ENCODE measurements at places on chromosomes 16 and 17.

- peak; percentile 15 for DNase-seq
Measured at GRCh38 chr17:55264278-55264644, 499 bp upstream of the HLF start.

DNA sequence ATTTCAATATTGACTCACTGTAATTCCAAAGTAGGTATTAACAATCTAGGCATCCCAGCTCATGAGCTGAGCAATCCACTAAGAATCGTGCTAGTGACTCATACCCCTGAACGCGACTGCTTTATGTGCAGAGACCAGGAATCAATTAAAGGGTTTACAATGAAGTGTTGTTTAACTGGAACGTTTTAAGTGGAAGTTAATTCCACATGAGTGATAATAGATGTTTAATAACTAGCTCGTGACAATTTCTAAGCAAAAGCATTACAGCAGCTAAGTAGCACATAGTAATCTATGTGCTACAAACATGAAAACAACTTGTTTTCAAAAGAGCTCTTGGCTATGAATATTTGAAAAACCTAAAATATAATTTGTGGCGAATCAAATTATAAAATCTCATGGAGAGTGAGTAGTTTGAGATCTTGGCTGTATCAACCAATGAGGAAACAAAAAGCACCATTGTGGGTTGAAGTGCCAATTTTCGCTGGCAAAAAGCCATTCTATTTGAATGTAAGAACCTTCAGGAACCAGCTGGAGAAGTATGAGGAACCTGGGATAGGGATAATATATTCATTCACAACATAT, 9.4 kb downstream of the GJC1 start:
- no peak for DNase-seq

GRCh38 chr17:13323990-13324389, 277.7 kb downstream of the HS3ST3A1 start:
- no peak for DNase-seq

DNA sequence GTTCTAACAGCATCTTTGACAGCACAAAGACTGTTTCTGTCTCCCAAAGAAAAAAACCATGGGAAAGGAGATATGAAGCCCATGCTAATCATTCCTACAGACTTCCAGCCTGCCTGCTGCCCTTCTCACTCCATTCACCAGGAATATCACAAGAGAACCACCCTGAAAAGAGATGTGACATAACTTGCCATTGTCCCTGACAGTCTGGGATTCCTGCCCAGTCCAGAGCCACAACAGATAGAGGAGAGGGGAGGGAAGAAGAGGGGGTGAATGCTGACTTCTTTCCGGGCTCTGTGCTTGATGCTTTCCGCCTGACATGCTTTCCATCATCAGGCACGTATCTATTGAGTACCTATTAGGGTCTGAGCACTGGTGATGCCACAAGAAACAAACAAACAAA, 31.6 kb upstream of the ASIC2 start:
- no peak for DNase-seq

DNA sequence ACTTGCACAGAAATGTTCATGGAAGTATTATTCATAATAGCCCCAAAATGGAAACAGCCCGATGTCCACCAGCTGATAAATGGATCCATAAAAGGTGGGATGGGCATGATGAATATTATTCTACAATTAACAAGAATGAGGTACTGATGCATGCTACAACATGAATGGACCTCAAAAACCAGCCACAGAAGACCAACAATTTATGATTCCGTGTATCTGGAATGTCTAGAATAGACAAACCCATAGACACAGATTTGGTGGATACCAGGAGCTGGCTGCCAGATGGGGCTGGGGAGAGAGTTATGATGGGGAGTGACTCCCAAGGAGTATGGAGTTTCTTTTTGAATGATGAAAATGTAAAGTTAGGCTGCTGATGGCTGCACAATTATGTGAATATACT, 10.8 kb upstream of the NAGLU start:
- no peak for DNase-seq

- DNase-seq: no peak
Measured at GRCh38 chr16:61042737-61043136, 993.5 kb downstream of the CDH8 start.

GRCh38 chr17:47246120-47246519, 7.5 kb upstream of the ITGB3 start:
- no peak for DNase-seq

DNA sequence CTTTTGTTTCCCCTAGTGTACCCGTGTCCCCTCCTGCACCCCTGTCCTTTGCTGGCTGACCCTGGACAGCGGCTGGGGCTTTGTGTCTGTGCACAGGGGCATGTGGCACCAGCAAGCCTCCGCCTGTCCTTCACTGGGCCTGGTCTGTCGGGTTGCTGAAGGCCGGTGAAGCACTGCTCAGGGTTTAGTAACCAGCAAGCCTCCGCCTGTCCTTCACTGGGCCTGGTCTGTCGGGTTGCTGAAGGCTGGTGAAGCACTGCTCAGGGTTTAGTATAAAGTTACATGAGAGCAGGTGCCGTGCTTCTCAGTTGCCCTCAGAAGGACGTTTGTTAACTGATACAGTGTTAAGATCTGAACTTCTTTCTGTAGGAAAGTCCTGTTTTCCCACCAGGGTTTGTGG, 33.8 kb downstream of the DEF8 start:
- DNase-seq: no peak

- peak; percentile 65 for DNase-seq
Measured at GRCh38 chr16:75764154-75764768, 38.0 kb upstream of the CPHXL start.

- DNase-seq: no peak
Measured at GRCh38 chr17:50766222-50767023, 895 bp downstream of the ANKRD40CL start.

DNA sequence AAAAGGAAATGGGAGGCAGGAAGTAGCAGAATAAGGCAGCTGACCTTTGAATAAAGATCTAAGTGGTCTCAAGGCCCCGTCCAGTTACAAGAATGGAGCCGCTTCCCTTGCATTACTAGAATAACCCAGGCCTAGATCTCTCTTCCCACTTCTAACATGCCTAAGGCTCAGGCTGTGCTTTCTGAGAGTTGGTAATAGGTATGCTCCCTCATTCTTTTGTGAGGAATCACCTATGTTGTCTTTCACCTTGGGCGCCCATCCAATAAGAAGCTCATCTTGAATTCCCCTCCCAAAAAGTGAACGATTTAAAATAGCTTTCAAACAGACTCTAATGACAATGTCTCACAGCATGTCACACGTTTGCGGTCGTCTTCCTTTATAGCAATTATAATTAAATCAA, 101.2 kb downstream of the KCNJ2 start:
- DNase-seq: no peak

DNA sequence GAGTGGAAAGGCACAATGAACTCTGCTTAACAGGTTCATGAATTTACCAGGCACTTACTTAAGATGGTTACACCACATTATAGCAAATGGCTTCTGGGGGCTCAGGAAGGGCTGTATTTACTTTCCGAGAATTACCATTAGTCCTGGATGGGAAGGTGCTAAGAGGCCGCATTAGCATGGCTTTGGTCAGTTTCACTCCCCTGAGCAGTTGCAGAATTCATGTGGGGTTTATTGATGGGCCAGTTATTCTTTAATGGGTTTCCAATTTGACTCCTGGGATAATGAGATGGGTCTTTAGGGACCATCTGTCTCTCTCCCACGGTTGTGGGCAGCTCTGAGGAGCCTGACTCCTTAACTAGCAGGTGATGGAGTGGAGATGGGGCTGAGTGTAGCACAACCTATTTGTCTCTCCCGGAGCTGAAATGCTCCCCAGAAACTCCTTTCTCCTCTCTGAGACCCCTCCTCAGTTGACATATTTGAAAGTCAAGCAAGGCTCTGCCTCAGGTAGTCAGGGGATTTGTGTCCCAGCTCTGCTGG, 652.5 kb downstream of the HS3ST4 start:
- no peak for DNase-seq

DNA sequence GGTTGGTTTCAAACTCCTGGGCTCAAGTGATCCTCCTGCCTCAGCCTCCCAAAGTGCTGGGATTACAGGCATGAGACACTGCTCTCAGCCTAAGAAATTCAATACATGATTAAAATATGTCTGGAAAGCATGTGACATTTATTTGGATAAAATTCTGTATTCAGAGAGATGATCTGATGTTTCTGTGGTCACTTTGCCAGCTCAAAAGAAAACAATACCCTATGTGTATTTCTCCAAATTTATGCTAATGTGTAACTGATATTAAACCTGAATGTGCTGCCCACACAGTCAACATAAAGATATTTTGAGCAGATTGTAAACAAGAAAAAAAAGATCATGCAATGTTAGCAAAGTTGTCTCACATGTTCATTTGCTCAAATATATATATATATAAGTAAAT, 16.7 kb downstream of the C17orf67 start:
- DNase-seq: no peak

- DNase-seq: no peak
Measured at GRCh38 chr16:7614021-7614795, 281.6 kb downstream of the RBFOX1 start.

- DNase-seq: no peak
Measured at GRCh38 chr17:38636054-38636453, 30.3 kb upstream of the SRCIN1 start.

GRCh38 chr17:9575381-9576101, at the start of gene STX8:
TSS of gene STX8 (minus strand) at chr17:9575820. CDS start at chr17:9575808, 12 bp downstream.
- peak; percentile 81 for DNase-seq

DNA sequence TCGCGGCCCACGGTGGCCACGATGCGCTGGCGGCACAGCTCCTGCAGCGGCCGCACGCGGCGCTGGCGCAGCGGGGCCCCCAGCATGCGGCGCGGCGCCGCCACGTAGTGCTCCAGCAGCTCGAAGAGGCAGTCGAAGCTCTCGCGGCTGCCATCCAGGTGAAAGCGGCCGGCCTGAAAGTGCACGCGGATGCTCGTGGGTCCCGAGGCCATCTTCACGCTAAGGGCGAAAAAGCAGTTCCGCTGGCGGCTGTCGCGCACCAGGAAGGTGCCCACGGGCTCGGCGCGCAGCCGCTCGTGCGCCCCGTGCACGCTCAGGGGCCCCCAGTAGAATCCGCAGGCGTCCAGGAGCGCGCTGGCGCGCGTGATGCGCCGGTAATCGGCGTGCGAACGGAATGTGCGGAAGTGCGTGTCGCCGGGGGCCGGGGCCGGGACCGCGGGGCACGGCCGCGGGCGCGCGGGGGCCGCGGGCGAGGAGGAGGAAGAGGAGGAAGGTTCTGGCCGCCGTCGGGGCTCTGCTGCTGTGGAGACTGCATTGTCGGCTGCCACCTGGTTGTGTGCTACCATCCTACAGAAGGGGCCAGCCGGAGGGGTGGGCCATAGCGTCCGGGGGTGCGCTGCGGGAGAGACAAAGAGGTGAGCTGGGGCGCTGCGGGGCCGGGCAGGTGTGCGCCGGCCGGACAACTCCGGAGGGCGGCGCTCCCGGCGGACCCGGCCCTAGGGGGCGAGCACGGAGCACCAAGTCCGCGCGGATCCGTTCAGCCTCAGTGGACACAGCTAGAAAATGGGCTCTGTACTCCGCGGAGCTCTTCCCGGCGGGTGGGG, 879 bp downstream of the SOCS1 start:
- DNase-seq: peak; percentile 69

All from GM13977 (cell line).